ENCODE measurements at places on chromosomes 6 and 20.

GRCh38 chr6:143023695-143024094 lies 37.0 kb upstream of the AIG1 start:
- DNase-seq = no peak

GRCh38 chr6:87222676-87223075 lies 67.3 kb downstream of the ZNF292 start:
- no peak for DNase-seq

DNA sequence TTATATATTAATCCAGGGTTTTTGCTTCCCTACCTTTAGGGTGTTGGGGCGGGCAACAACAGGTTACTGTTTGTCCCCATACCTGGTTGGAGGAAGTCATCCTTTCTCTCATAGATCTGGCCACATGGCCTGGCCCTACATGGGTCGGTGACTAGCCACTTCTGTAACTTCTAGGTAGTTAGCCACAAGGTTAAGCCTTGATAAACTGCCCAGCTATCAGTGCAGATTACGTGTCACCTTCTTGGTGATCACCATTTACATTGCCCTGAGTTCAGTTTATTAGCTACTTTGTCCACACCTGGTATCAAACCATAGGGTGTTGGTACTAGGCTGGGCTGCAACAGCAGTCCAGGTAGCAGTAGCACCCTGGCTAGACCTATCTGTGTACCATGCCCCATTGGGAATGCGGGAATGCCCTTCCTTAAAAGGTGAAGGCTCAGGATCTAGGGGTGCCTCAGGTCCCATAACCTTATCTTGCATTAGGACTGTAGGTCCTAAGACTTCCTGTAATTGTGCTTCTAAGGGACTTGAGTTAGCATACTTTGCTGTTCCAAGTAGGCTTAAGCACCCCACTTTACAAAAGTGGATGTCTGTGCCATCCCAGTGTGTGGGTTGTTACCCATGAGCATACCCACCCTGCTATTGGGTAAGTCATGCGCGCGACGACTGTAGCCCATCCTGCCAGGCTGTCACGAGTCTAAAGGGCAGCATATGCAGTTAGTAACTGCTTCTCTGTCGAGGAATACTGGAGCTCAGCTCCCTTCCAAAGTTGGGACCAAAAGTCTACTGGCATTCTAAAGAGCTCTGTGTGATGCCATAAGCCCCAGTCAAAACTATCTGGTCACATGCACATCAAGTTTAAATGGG lies 5.2 kb downstream of the ZKSCAN3 start:
- no peak for DNase-seq

DNA sequence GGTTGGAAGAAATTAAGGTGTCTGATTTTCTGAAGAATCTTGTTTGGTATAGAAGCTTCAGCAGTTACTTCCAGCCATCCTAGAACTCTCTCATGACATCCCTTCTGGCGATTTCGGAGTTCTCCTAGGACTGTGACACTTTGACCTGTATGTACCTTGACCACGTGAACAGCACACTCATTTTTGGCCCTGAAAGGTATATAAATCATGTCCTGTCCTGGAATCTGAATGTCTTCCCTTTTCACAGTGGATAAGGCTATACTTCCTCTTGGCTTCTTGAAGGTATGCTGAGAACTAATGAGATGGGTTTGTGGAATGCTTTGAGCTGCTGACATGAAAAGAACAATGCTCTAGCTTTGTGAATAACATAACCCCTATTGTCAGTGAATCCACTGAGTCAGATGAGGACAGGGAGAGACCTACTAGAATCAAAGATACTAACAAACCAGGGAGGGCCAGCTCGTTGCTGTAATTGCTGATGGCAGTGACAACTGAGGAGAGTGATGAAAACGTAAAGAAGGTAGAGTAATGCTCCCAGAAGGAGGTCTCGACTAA lies 6.0 kb upstream of the ZDHHC14 start:
- no peak for DNase-seq

DNA sequence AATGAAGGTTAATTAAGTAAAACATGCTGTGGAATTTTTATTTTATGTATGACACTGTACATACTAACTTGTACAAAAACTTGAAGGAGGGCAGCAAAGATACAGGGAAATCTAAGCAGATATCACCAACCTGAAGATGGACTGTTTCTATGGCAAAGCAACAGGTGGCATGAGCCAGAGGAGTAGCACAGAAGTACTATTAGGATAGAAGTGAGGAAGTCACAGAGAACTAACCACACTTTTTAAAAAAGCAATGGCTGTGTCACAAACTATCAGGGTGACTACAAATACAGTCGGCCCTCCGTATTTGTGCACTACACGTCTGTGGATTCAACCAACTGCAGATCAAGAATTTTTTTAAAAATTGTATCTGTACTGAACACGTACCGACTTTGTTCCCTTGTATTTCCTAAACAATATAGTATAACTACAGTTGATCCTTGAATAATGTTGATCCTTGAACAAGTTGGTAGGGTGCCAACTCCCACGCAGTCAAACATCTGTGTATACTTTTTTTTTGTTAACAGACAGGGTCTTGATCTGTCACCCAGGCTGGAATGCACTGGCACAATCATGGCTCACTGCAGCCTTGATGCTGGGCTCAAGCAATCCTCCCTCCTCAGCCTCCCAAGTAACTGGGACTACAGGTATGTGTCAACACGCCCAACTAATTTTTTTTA lies 61.0 kb downstream of the NUDT3 start:
- no peak for DNase-seq

DNA sequence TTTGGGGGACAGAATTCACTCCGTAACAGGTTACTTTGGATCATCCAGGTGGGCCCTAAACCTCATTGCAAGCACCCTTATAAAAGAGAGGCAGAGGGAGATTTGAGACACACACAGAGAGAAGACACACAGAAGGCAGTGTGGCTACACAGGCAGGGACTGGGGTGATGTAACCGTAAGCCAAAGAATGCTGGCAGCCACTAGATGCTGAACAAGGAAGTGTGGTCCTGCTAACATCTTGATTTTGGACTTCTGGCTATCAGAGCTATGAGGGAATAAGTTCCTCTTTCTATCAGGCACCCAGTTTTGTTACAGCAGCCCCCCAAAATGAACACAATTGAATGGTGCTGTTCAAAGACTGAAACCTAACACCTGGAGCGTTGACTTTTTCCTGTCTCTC lies 191.3 kb upstream of the MYLIP start:
- no peak for DNase-seq

DNA sequence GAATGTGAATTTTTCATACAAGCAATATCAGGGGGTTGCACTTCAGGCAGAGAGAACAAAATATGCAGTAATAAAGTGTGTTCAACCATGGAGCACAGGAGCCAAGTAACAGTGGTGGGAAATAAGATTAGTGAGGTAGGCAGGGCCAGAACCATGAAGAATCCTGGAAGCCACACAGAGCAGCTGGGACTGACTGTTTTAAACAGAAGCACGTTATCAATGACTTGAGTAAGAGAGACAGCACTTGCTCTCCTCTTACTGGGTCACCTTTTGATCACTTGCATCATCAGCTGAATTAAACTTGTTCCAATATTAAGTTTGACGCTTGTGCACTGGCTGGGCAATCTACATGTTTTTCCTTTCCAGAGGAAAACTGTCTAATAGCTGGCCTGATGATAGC lies 238.5 kb downstream of the TBX18 start:
- DNase-seq = no peak

GRCh38 chr6:87858440-87858839 lies 156.4 kb upstream of the AKIRIN2 start:
- DNase-seq = no peak

- no peak for DNase-seq
These were observed 112.2 kb upstream of the TNFAIP3 start for GRCh38 chr6:137754866-137755265.

DNA sequence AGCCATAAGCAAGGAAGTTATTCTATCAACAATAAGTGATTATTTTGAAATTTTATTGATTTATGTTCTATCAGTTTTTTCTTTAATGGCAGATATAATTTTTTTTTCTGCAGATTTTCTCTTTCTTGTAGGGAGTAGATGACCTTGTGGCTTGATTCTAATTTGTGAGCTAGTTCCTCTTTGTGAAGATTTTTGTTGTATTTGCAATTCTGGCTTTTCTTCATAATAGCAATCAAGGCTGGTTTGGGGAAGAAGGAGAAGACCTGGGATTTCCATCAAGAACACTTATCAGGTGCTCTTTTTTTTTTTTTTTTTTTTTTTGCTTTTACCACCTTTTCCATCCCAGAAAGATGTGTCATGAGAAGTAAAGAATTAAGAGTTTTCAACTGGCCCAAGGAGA lies 324.2 kb upstream of the MAN1A1 start:
- DNase-seq = no peak

- DNase-seq = no peak
These were observed 13.4 kb downstream of the PRKN start for GRCh38 chr6:162713974-162714780.

DNA sequence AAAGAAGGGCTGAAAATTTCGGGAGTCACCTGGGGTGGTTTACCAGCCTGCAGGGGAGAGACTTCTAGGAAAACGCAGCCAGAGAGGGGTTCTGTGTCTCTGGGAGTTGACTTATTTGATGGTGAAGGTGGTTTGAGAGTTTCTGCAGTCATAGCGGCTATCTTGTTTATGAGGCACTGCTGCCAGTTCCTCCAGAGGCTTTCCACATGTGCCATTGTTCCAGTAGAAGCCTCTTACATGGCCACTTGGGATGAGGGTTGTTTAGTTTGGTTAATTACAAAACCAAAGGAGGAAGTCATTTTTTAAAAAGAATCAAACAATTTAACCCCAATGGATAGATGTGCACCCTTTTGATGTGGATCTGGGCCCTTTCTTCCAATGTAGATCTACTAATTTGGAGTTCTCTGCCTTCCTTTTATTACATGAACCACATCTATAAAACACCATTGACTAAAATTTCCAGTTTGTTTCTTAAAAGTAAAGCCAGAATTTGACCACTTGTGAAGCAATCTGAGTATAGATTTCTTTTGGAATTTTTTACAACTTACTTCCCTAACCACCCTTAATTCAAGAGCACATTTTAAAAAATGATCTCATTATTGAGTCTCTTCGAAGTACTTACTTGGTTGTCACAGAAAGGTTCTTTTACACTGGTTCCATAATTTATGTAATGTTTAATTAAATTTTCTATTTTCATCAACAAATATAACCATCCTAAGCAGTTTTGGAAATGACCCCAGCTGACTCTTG lies 97.6 kb downstream of the TCP11 start:
- no peak for DNase-seq

DNA sequence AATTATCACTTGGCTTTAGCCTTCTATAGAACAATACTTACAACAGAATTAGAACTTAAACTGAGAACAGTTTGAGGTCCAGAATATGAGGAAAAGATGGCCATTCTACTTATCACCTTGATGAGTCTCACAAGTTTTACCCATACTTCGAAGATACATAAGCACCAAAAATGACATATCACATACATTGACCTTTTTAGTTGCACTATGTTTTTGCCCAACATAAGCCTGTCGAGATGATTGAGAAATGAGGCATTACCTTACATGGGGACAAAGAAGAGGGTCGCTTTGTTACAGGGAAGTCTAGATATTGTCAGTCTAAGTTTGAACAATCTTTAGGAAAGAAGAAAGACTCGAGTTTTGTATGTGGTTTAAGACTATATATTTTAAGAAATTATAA lies 48.4 kb upstream of the MEI4 start:
- DNase-seq = no peak

DNA sequence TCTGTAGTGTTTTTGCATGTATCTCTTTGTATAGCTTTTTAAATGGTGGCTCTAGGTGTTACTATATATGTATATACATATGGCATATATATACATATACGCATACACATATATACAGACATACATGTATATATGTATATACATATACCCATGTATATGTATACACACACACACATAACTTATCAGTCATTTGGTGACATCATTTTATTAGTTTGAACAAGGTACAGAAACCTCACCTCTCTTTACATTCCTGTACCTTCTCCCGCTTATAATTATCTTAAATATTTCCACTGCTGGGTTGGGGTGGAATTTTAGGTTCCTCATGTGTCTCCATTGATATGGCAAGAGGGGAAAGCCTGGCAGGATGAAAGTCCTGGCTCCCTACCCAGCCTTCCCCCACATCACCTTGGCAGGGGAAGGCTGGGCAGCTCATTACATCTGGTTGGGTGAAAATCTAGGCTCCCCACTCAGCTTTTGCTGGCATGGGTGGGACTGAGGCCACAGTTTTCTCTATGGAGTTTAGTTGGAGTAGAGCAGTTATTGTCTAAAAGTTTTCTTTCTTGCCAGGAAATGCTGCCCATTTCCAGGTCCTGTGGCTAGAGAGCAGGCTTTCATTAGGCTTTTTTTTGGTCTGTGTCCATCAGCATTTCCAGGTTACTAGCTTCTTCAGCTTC lies 7.6 kb downstream of the GLO1 start:
- no peak for DNase-seq

DNA sequence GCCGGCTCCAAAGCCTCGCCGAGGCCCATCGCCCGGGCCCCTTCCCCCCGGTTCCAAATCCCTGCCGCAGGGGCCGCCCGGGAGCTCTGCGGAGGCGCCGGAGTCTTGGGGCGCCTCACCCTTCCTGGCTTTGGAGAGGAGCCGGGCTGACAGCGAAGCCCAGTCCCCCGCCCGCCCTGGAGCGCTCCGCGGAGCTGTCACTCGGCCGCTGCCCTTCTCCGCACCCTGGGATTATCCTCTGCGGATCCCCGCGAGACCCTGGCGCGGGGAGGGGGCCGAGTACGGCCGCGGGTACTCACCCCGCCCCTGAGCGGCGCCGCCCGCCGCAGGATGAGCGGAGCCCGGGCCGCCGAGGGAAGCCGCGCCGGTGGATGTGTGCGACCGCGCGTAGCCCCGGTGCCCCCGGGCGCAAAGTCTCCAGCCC lies 343 bp downstream of the SNAP91 start:
- no peak for DNase-seq

DNA sequence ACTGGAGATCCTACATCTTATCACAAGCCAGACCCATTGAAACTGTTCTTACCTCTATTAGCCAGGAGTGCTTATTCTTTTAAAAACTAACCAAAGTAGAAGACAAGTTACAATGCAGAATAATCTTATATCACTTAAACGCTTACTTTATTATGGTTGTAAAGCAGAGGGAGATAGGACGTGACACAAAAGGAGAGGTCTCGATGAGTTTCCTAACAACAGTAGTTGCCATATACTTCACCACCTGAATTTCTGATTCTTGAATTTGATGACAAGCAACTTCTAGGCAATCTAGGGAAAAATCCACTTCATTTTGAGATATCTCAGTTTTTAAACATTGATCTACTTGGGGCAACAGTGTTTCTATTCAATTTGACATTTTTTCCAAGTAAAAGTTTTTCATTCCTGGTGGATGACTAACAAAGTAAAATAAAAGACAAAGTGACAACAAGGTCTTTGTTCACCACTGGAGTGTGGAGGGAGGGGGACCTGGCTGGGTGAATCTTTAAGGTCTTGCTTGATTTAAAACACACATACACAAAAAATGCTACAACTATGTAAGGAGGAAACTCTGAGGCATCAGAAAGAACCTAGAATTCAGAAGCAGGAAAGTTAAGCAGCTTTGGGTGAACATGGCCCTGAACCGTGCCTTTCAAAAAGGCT lies 110.9 kb downstream of the SMLR1 start:
- no peak for DNase-seq
